Astrocyte of the spinal cord (primary cell): ENCODE measurements at places on chromosomes 12 and 14.

DNA sequence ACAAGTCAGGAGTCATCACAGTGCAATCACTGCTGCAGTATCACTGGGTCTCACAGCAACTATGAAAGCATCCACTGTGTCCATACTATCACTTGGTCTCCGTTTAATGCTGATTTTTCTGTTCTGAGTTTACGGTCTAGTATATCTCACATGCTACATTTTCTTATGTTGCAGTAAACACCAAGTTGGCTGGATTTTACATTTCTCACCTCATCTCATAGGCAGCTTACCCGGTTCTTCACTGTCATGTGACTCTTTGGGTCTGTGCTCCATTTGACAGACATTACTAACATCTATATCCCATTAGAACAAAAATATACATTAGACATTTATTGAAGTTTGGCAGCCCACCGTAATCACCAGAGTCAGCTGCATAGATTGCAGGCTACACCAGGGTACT lies 115.7 kb upstream of the PRMT8 start:
- no peak for DNase-seq

- DNase-seq: no peak
Observed at GRCh38 chr12:95699579-95699978, 91.0 kb downstream of the NTN4 start.

- no peak for DNase-seq
Observed at GRCh38 chr14:62017651-62018230, 255.5 kb downstream of the SNAPC1 start.

- peak; percentile 94 for DNase-seq
Observed at GRCh38 chr12:22283006-22283506, 51.5 kb downstream of the ST8SIA1 start.

DNA sequence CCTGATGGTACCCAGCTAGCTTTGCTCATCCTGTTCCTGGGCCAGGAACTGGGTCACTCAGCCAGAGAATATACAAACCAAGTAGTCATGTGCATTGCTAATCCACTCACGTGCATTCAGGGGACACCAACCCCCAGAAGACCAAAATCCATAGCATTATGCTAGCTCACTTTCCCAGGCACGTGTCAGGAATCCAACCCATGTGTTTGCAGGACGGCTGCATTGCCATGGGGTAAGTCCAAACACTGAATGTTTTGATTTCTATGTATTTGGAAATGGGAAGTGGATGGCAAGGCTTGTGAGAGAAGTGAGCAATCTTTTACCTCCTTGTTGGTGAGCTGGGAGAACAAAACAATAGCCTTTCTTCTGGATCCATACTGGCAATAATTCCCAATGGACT lies 87.1 kb upstream of the FOXN3 start:
- DNase-seq: no peak

- DNase-seq: no peak
Observed at GRCh38 chr14:74402401-74403251, 23.4 kb downstream of the SYNDIG1L start.

DNA sequence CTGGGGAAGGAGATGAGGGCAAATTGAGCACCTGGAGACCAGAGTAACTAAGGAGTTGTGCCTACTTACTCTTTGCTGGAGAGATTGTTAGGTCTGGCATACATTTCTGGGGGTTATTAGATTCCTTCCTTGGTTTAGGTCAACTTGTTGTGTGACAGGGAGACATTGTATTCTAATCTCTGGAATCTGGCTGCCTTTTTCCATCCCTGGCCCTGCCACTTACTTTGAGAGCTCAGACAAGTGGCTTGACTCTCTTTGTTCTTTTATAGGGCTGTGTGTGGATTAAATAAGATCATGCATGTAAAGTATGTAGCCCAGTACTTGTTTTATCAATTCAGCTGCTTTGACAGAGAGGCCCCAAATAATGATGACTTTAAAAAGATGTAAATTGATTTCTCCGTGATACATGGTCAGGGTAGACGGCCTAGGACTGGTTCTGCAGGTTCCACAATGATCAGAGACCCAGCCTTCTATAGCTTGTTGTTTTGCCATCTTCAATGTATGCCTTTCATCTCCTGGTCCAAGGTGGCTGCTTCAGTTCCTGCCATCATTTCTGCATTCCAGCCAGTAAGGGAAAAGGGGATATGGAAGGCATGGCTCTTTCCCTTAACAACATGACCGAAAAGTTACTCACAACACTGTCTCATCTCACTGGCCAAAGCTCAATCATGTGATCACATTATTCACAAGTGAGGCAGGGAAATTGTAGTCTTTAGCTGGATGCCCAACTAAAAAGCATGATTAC lies 72.6 kb downstream of the CHST11 start:
- no peak for DNase-seq

DNA sequence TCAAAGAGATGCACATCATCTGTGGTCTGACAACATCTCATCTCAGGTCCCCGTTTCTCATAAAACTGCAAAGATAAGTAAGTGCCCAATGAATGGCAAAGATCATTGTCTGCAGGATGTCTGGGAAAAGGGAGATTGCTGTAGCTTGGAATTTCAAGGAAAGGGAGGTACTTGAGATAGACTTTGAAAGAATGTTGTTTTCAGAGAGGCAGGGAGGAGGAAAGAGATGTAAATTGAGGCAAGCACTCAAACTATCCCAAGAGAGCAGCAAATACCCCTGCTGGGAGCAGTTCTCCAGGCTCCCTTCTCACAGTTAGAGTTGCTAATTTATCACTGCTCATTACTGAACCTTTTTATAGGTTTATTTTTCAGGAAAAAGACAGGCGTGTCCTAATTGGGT lies 107.1 kb downstream of the MYRFL start:
- no peak for DNase-seq

DNA sequence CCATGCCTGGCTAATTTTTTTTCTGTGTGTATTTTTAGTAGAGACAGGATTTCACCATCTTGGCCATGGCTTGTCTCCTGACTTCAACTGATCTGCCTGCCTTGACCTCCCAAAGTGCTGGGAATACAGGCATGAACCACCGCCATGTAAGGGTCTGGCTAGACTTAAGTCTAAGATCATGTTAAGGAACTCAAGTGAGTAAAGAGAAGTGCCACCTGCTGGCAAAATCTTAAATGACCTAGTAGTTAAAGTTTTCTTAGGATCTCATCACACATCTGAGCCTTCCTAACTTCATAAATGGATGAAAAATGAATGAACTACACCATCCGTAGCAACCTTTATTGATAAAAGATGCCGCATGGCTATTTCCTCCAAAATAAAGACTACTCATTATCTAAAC lies 1.7 kb upstream of the C12orf56 start:
- peak; percentile 59 for DNase-seq
